ENCODE measurements at places on chromosomes 4 and X.

GRCh38 chr4:134627366-134627765 is 425.8 kb upstream of the PABPC4L start:
- DNase-seq, result no peak

DNA sequence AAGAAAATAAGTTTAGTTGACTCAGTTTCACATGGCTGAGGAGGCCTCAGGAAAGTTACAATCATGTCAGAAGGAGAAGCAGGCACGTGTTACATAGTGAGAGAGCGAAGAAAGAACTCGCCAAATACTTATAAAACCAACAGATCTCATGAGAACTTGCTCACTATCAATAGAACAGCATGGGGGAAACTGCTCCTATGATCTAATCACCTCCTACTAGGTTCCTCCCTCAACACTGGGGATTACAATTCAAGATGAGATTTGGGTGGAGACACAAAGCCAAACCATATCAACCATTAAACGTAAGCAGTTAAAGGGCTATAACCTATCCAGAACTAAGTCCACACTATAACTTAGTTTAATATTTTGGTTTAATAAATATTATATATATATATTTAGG is 113.8 kb upstream of the ADGRL3 start:
- DNase-seq, result no peak

DNA sequence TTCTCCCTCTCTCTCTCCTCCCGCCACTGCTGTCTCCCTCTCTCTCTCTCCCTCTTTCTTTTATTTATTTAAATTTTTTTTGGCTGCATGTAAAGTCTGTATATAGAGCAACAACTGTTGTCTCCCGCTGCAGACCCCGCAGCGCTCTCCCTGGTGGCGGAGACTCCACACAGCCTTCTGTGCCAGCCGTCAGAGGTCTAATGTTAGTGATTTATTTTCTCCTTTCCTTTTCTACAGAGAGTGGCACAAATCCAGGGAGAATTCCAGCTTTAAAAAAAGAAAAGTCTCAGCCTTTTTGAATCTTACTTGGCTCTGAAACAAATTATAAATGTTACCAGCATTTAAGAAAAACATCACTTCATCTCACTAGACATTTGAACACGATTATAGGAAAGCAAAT is 106.2 kb downstream of the FAM9B start:
- no peak for DNase-seq

- DNase-seq, result no peak
Measured at GRCh38 chr4:172809319-172809718, 359.3 kb upstream of the GALNT7 start.

DNA sequence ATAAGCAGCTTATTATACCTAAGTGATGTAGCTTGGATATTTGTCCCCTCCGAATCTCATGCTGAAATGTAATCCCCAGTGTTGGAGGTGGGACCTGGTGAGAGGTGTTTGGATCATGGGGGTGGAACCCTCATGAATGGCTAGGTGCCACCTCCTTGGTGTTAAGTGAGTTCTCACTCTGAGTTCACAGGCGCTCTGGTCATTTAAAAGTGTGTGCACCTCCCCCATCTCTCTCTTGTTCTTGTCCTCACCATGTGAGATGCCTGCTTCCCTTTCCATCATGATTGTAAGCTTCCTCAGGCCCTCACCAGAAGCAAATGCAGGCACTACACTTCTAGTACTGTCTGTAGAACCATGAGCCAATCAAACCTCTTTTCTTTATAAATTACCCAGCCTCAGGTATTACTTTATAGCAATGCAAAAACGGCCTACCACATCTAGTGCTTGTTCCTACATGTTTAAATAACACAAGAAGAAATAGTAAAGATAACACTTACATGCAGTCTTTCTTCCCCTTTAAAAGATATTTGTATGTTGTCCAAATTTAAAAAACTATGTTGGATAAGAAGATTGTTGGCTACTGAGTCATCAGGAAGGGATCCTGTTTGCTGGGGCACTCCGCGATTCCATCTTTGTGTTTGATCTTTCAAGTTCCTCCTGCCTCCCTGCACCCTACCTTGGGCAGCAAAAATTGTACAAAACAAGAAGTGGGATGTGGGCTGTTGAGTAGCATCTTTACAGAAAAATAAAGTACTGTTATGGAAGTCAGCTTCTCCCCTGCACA is 29.7 kb downstream of the PPP1R2C start:
- DNase-seq, result no peak

- no peak for DNase-seq
Measured at GRCh38 chr4:70746179-70746839, 24.5 kb downstream of the RUFY3 start.
